Suppressor macrophage treated with lipopolysaccharide for 1 hour (primary cell): ENCODE measurements at places on chromosomes 6 and 20.

GRCh38 chr6:69279805-69280204, 517.0 kb downstream of the LMBRD1 start:
- DNase-seq, result no peak

DNA sequence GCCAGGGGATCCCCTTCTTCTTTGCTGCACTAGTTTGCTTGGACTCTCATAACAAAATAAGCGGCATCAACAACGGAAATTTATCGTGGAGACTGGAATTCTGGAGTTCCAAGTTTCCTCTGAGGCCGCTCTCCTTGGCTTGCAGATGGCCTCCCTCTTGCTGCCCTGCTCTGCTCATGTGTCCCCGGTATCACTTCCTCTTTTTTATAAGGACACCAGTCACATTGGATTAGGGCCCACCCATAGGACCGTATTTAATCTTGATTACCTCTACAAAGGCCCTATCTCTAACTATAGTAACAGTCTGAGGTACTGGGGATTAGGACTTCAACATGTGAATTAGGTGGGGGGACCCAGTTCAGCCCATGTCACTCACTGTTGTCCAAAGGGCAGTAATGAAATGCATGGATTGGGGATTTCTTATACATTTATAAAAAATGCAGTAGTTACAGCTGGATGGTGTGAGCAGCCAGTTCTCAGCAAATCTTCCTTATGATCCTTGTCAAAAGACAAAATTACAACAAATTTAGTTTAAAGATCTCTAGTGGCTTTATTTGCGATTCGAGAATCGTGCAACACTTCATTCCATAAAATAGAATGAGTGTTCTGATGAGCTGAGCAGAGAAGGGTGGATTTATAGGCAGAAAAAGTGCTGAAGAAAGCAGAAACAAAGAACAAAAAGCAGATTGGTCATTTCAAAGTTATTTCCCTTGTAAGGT, 59.3 kb upstream of the AKAP12 start:
- DNase-seq, result peak; percentile 6

DNA sequence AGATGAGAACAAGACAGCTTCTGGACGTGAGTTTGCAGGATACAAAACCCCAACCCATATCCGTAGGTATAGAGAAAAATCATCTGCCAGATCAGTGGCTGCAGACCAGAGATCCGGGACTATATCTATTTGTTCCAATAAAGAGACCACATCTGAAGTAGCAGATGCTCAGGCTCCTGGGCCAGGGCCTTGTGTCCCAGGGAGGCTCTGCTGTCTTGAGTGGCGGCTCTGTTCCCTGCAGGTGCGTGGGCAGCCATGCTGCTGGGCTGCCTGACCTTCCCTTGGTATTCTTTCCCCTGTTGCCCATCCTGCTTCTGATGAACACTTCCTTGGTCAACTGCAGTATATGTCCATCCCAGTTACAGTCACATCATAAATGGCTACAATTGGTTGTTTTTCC, 34.9 kb downstream of the ERMARD start:
- DNase-seq, result no peak

DNA sequence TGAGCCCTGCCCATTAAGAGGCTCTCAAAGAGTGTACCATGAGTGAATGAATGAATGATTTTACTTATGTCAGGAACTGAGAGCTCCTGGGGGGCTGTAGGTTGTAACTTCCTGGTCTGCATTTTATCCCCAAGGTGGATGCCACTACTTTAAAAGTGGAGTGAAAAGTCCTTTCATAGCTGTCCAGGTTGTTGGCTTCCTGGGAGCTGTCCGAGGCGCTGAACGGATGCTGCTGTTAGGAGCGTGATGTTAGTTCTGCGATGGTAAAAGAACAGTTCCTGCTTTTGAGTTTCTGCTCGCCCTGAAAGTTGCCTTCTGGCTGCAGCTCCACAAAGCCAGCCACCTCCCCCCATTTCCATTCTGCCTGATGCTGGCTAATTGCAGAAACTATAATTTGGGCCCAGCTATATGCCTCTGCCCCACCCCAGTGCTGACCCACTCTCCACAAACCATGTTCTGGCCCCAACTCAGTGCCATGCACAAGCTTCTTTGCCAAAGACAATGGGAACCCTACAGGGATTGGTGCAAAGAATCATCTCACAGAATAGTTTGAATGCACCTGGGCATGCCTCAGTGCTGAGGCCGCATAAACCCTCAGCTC, 330.9 kb upstream of the CDH4 start:
- DNase-seq, result no peak

- no peak for DNase-seq
These were observed 13.2 kb upstream of the HMGA1 start for GRCh38 chr6:34223381-34223955.

DNA sequence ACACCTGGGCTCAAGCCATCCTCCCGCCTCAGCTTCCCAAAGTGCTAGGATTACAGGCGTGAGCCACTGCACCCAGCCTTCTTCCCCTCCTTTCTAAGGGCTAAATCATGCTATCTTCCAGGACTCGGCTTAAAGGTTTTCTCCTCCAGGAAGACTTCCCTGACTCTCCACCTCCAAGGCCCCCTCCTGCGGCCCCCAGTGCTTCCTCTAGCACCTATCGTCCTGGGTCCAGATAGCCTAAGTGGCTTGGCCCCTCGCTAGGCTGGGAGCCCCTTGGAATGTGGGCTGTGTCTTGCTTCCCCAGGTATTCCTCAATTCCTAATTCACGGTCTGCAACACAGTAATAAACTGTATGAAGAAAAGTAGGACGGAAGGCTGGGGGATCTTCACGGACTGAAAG, 36.7 kb downstream of the PIM1 start:
- DNase-seq, result no peak
